ENCODE measurements at places on chromosomes 2 and 18. TPM values are rescaled to one million over a fixed set of nuclear protein-coding genes. Genes with fewer than 3 reads are reported as not detected.

Gene SERPINB4
- total RNA-seq: not detected

Gene TBC1D8
- 42.9 TPM for total RNA-seq

Gene CTDP1
- 23.4 TPM for total RNA-seq

Gene WIPF1
- total RNA-seq: 56.5 TPM

DNA sequence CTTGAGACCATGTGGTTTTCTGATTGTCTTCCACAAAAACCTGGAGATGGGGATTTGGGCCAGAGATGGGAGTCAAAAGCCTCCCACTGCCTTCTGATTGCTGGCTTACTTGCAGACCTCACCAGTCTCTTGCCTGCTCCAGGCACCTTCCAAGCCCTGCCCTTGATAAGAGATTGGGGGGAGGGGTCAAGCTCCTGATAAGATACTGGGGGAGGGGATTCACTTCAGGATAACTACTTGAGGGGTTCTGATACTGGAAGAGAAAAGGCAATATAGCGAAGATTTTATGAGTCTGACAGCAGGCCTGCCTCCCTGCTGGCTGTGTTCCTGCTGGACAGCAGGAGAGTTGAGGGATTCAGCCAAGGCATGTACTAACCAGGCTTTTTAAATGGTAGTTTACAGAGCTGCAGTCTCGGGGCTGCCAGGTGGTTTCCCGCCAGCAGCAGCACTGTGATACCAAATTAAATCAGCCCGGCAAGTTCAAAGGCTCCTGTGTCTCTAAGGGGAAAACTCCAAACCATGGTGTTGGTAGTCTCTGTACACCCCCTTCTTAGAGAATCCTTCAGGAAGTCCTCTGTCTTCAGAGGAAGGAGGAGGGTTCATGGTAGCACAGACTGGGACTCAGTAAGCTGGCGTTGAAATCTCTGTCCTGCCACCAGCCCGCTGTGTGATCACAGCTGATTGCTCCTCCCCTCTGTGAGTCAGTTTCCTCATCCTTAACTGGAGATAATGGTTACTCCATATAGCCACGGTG lies 58.3 kb downstream of the FBXO36 start:
- DNase-seq: peak; percentile 12

- DNase-seq: no peak
Observed at GRCh38 chr2:60536746-60537145, 16.7 kb downstream of the BCL11A start.

DNA sequence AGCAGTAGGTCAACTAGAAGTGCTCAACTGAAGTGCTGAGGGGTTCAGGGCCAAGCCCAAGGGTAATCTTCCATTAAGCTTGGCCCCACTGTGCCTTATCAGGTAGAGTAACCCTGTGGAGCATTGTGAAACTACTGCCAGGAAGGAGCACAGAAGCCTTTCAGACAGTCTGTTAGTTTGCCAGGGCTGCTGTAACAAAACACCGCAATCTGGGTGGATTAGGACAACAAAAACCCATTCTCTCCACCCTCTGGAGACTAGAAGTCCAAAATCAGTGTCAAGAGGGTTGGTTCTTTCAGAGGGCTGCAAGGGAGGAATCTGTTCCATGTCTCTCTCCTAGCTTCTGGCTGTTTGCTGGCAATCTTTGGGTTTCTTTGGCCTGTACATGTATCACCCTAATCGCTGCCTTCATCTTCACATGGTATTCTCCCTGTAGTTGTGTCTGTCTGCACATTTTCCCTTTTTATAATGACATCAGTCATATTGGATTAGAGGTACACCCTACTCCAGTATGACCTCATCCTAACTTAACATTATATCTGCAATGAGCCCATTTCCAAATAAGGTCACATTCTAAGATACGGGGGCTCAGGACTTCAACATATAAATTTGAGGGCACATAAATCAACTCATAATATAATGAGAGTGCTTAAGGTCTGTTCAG lies 21.2 kb downstream of the VIT start:
- DNase-seq: no peak

DNA sequence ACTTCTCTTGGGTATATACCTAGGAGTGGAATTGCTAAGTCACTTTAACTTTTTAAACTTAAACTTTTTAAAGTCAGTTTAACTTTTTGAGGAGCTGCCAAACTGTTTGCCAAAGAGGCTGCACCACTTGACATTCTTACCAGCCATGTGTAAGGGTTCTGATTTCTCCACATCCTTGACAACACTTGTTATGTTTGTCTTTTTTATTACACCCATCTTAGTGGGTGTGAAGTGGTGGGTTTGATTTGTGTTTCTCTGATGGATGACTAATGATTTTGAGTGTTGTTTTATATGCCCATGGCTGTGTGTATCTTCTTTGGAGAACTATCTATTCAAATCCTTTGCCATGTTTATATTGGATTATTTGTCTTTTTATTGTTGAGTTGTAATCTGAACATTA lies 13.6 kb downstream of the ASAP2 start:
- DNase-seq: no peak
